AG04450 (cell line): ENCODE measurements at places on chromosomes 2 and 18.

GRCh38 chr2:203948733-203949132 is 12.2 kb downstream of the ICOS start:
- no peak for DNase-seq

DNA sequence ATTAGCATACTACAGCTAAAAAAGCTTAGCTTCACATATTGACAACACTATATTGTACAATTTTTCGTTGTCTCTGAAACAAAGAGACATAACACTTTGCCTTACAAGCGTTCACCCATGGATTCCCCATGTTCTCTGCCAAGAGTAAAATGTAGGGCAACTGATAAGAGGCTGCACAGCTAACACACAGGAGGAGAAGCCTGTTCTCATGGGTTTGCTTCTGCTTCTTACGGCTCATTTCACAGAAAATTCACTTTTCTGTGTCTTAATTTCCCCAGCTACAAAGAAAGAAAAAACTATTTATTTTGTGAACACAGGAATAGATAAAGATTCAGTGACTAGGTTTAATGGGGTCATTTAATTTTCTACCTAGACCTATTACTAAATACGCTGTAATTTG is 182.8 kb upstream of the DLGAP1 start:
- no peak for DNase-seq

DNA sequence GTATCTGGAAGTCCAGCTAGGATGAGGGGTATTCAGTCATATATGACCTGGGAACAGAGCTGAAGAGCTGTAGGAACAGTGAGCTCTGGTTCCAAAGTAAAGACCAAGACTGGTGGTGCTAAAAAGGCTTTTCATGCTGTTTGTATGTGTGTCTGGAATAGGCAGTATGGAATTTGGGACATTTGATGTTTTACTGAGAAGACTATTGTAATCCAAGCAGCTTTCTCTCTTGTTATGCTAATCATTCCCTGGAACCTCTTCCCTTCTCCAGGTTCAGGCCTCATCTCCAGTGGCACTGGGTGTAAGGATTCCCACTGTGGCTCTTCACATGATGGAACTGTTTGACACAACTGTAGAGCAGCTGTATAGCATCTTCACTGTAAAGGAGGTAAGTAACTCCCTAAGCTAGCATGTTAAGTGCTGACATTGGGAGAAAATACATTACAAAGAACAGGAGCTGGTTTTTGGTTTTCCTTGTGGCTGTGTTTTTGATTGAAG is 23.3 kb downstream of the C2orf74 start:
- DNase-seq, result no peak

DNA sequence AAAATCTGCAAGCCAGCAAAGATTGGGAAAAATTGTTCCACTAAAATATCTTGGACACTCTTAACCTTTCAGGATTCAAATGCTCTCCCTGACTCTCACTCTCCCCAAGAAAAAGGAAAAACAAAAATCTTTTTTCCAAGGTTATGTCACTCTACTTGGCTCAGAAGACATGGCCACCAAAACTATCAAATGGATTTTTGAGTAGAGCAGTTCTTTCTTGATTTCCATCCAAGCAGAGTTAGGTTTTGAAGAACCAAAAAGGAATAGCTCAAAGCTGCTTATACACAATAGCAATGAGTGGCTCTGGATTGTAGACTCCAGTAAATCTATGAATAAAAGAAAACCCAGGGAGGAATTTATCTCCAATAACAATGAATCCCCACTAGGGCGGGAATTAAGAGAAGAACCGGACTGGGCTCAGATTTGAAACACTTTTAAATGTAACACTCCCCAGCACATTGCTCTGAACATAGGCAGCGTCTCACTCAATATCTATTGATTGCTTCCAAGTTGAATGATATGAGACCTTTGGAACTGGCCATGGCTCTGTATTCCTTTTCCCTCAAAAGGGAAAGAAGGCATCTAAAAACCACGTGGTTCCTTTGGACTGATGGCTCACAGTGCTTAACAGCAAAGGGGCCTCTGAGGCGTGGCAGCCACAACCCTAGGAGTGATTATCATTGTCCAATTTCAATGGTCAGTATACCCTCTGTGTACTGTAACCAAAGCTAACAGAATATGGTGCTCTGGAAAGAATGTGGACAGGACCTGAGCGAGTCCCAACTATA is 68.3 kb downstream of the SPRED2 start:
- DNase-seq, result no peak

DNA sequence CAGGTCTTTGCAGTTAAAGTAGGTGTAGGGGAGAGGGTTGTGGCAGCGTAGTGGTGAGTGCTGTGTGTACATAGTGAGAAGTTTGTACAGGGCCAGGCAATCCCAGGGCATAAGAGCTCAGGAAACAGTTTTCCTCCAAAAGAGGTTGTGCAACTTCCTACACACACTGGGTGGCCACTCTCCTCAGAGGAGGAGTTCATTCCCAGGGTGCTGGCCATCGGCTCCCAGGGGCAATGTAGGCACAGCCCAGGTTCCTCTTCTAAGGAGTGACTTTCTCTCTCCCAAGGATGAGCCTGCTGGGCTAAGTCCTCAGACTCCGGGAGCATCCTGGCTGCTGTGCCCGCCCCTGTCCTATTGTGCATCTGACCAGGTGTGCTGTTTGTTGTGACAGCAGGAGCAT is 3.0 kb downstream of the ACOXL start:
- DNase-seq, result no peak

DNA sequence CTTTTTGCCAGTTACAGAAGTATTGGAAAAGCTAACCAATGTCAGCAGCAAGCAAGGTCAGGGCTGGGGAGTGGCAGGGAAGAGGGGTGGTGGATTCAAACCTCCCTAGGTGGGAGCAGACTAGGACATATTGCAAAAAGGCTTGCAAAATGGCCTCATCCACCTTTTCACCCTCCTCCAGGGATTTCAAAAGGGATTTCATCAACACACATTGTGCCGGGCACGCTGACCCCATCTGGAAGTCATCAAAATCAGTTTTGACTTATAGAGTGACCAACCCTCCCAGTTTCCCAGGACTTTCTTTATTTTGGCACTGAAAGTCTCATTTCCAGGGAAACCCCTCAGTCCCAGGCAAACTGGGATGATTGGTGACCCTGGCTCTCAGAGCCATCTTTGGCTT is 94.7 kb downstream of the BIN1 start:
- no peak for DNase-seq

DNA sequence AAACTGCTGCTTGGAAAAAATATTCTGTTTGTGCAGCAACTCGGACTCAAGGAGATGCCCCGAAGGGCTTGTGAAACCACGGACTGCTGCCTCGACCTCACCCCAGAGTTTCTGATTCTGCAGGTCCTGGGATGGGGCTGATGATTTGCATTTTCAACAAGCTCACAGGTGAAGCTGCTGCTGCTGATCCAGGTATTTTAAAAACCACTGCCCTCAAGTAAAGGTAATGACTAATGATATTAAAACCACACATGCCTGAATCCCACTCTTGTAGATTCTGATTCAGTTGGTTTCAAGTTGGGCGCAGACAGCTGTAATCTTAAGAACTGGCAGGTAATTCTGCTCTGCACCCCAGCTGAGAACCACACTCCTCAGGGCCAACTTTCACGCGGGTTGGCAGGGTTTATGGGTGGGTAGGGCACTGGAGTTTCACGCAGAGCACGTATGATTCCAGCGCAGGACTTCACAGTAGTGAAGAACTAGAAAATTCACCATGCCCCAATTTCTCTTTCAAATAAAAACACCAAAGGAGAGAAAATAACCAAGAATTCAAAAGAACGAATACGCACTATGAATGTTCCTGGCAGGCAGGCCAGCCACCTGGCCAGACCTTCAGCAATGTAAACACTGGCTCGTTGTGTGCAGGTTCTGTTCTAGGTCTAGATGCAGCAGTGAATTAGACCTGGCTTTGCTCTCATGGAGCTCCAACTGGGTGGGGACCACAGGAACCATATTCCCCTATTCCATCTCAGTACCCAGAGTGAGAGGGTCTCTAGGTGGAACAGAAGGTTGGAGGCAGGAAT is 74.6 kb upstream of the ZFP36L2 start:
- DNase-seq, result no peak

DNA sequence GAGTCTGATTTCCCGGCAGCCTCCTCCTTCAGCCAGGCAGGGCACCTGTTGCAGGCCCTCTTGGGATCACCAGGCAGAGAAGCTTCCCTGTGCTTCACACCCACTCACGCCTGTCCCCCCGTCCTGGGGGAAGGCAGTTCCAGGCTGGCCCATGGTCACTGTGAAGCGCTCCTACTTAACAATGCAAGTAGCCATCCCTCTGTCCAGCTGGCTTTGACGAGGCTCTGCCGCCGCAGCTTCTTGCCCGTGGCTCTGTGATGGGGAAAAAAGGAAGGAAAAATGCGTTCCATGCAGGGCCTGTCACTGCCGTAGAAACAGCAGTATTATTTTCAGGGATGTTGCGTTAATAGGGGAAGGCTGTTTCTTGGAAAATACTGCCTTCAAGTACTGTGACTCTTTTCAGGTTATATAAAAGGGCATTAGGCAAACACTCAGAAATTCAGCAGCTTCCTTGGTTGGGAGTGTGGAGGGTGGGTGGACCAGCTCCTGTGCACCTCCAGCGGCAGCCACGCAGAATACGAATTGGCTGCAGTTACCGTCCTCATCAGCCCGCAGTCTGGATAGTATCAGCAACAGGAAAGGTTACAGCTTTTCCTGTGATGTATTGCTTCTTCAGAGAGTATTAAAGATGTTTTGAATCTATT is 232.3 kb downstream of the KLHL29 start:
- DNase-seq, result no peak
